T follicular helper cell (primary cell): ENCODE measurements at places on chromosomes 11 and 22.

DNA sequence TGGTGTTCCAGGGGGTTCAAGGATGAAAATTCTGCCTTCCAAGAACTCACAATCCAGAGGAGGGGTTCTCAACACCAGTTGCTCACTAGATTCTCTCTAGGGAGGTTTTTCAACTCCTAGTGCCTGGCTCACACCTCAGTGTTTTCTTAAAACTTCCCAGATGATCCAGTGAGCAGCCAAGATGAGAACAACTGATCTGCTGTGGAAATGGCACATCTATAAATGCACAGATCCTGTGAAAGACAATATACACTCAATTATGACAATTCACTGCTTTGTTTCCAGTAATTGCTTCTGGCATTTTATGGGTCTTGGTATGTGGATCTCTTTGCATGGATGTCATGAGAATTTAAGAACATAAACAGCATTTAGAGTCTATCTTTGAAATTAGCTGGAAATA, 45.2 kb upstream of the PRSS23 start:
- no peak for DNase-seq

GRCh38 chr11:108018708-108019107, 10.0 kb downstream of the CUL5 start:
- DNase-seq = no peak

GRCh38 chr22:41361716-41362310, 19.9 kb upstream of the TEF start:
- no peak for DNase-seq

DNA sequence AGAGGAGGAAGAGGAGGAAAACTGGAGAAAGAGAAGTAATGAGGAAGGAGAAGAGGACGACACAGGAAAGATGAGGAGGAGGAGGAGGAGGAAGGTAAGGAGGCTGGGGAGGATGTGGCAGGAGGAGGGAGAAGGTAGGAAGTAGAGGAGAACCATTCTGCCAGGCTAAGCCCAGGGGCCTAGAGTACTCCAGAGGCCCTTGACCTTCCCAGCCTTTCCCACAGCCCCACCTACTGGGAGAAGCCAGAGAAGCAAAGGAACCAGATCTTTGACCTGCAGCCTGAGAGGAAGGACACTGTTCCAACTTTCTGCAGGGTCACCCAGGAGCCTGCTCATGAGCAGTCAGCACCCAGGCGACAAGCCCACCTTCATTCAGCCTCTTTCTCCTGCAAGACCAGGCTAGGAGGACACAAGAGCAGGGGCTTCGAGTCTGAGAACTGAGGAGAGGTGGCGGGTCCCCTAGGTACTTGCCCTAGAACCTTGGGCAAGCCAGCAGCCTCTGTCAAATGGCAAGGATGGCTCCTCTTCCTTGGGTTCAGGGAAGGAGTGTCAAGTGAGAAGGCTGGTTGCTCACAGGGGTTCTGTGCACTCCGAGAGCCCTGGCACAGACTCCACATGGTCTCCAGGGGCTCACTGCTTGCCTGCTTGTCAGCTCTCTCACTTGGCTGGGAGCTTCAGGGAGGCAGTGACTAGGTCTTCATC, 27.9 kb upstream of the OAF start:
- no peak for DNase-seq

DNA sequence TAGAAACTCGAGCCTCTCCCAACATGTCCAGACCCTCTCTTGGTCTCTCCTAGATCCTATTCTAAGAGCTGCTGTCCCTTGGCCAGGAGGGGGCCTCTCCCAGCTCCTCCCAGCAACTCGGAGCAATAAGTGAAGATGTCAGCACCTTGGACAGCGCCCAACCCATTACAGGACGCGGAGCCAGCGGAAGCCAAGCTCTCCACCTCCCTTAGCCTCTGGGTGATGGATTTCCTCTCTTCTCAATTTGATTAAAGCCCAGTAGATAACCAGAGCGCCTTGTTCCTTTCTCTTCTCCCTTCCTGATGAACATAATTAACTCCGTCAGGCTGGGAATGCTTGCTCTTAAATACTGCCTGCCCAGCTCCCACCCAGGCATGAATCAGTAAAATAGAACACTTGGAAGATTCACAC, 26.2 kb upstream of the TPBGL start:
- DNase-seq = peak; percentile 65

DNA sequence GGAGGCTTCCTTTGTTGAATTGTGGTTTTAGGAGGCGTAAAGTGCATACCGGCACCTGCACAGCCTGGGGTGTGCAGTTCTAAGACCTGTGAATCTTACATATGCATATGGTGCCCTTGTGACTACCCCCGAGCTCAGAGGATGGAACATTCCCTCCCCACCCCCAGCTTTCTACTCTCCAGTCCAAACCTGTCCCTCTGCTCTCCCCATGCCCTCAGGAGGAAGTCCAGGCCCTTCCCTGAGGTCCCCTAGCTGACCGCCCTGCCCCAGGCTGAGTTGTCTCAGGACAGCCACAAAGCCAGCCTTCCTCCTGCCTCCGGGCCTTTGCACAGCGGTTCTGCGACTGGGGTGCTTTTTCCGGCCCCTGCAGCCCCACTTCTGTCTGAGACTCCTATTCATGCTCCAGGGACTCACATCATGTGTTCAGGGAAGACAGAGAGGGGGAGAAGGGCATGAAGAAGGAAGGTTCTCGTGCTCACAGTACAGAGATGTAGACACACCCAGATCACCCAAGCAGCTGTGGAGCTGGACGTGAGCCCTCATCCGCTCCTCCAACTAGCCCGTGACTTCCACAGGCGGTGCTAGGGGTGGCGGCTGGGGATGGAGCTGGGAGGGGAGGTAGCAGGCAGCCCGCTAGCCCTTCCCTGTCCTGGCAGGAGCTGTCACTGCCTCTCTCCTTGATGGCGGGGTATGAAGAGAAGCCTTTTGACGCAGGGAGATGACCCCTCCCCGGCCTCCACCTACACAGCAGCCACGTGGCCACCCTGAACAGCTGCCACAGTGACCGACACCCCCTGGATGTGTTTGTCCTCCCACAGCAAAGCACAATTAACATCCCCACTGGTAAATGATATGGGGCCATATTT, 50.8 kb downstream of the FLRT1 start:
- no peak for DNase-seq

DNA sequence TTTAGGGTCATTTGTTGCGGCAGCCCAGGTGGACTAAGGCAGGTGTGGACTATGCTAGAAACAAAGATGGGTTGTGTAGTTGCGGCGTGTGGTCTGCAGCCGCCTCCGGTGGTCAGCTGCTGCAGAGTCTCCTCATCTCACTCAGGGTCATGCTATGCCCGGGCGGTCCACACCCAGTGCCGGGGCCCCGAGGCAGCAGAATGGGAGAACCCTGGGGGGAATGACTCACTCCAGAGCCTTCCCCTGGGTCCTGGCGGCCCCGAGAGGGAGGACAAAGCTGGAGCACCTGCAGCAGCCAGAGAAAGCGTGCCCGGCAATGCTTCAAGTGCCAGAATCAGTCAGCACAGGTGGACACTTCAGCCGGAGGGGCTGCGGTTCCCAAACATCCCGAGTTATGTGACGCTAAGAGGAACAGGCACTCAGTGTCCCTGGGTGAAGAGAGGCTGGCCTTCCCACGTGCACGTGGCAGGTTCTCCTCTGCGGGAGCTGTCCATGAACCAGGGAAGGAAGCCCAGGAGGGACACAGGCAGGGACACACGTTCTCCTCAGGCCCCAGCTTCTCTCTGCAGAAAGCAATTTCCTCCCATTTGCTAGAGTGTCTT, 289.6 kb upstream of the B3GAT1 start:
- no peak for DNase-seq

GRCh38 chr11:70494559-70495350, 96.4 kb downstream of the CTTN start:
- no peak for DNase-seq

GRCh38 chr11:28071305-28071704, 36.7 kb downstream of the KIF18A start:
- no peak for DNase-seq

DNA sequence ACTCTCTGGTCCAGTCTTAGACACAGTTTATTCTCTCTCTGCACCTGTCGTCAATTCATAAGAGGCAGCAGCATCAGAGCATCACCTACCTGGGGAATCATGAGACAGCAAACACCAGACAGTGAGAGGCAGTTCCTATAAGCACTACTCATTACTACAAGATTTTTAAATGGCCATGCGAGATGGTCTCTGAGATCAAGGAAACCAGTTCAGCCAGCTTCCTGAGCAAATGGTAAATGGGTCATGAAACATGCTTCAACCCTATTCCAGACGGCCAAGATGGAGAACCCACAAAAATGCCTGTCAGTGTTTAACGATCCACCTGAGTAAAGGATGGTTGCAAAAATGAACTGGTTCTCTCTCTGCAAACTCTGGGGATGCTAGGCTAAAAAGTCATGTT, 52.9 kb downstream of the SYTL2 start:
- no peak for DNase-seq

DNA sequence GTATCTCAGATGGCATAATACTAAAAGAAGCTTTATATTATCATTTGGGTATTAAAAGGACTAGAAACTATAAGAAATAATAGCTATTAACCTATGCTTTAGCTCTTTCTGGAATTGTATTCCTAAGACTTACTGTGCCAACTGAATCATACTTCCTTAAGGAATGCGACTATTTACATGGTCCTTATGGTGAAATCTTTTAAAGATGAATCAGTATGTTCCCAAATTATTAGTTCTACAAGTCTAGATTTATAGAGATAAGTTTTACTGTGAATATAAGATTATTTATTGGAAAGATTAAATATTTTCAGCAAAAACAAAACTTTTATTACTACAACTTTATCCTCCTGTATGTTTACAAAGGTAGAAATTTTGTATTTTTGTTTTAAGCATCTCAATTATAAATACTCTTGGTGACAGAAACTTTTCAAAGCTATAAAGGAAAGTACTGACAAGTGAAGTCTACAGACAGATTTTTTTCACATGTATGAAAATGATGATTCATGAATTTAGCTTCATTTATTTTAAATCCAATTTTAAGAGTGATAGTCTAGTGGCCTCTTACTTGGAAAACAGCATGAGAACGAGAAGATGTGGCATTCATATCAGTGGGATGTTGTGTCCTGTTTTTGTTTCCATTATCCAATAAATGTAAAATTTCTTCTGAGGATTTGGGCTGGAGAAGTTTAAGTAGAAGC, 17.8 kb downstream of the KIF18A start:
- DNase-seq = no peak

- no peak for DNase-seq
These were observed 23.9 kb upstream of the RBFOX2 start for GRCh38 chr22:36052505-36052941.

DNA sequence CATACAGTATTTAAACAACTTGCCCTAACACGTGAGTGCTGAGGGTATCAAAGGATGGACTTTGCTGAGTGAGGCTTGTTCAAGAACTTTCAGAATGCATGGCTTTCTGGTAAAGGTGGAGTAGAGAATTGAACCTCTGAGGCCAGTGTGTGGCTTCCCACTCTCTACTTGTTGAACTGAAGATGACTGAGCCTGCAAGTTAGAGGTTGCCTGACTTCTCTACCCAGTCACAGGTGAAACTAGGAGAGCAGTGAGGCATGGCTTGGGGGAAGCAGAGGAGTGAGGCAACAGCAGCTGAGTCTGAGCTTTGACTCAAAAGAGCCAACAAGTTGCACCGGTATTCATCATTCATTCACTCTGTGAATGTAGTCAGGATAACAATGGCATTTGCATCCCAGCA, 256.4 kb upstream of the SESN3 start:
- DNase-seq = no peak

- no peak for DNase-seq
These were observed 17.4 kb upstream of the ETS1 start for GRCh38 chr11:128604723-128605122.

DNA sequence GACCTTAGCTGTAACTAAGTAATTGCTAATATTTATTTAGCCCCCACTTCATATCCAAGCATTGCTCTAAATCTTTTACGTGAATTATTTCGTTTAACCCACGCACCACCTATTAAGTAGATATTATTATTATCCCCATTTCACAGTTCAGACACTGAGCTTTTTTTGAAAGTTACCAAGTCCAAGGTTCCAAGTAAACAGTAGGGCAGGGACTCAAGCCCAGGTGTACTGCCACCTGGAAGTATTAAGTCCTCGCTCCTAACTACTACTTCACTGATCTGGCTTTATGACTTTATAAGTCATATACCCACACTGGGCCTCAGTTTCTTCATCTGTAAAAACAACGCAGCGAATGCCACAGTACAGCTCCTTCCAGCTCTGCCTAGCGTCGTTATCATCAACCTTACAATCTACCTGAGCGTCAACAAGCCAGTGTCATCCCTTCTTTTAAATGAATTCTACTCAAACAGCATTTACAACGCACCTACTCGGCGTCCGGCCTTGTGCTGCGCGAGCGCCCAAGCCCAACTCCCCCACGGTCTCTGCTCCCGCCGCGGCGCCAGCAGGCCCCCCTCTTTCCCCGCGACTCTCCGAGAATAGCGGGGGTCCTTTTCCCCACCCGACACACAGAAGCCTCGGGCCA, 624 bp downstream of the TMEM41B start:
- peak; percentile 0 for DNase-seq
